ENCODE measurements at places on chromosomes 6 and 20.
A peak's percentile ranks its signal among the peaks of the same experiment; 100 is the strongest.

DNA sequence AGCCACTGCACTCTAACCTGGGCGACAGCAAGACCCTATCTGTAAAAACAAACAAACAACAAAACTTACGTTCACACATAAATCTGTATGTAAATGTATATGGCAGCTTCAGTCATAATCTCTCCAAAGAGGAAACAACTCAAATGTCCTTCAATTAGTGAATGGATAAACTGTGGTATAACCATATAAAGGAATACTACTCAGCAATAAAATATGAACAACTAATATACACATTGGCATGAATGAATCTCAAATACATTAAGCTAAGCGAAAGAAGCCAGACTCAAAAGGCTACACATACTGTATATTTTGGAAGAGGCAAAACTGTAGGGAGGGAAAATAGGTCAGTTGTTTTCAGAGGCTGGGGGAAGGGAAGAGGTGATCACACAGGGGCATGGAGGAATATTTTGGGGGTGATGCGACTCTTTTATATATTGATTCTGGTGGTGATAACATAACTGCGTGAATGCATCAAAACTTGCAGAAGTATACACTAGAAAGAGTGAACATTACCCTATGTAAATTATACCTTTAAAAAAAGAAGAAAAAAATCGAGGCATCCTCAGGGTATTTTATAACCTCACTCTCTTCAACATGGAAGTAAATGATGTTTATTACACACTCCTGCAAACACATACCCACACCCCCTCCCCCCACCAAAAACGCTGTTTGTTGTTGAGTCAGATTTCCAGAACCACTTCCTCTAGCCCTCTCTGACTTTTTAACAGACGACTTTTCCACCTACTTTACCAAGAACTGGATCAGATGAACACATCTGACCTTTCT lies 115.2 kb upstream of the RNF24 start:
- DNase-seq = no peak

- no peak for DNase-seq
Measured at GRCh38 chr20:1491860-1492642, 831 bp upstream of the SIRPB2 start.

DNA sequence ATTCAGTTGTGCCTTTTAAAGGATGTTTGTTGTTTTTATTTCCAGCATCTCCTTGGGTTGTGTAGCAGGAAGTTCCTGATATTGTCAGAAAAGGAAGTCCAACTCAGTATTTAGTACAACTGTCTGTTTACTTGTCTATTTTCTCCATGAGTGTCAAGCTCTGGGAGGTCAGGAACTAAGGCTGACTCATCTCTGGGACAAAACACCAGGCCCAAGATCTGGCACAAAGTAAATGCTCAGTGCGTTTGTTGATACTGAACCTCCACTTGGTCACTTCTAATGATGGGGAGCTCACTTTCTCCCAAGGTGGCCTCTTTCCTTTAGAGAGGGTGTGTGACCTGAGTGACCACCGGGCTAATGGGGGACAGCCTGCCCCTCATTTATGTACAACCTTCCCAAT lies 12.6 kb upstream of the PIGU start:
- no peak for DNase-seq

GRCh38 chr6:77034161-77034560 lies 429.1 kb downstream of the HTR1B start:
- DNase-seq = no peak

DNA sequence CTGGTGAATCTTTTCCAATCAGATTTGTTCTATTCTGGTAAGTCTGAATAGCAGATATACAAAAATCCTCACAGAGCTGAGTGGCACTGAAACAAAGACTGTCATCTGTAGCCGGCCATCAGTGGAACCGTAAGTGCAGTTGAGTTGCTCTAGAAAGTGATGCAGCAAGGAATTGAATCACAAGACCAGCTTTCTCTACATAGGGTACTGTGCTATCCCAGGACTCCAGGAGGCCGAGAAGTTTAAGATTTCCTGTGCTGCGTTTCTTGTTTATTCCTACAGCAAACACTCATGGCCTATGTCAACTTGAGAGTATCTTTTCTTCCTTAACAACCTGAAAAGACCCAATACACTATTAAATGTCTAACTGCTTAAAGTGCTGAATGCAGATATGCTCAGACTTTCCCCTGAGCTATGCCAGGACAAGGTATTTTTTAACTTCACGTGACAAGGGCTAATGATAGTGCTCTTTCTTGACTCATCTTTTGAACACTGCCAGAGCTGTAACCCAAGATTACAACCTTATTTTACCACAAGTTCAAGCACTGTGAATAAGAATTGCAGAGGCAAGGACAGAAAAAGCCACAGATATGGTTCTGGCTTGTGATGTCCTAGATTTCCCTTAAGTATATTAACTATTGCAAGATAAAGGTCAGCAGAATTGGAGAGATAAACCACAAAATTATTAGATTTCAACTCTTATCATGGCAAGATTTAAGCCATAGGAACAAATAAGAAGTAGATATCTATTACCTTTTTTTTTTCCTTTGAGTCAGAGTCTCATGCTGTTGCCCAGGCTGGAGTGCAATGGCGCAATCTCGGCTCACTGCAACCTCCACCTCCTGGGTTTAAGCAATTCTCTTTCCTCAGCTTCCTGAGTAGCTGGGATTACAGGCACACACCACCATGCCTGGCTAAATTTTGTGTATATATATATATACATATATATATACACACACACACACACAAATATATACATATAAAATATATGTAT lies 71.6 kb downstream of the GJA1 start:
- DNase-seq = no peak

DNA sequence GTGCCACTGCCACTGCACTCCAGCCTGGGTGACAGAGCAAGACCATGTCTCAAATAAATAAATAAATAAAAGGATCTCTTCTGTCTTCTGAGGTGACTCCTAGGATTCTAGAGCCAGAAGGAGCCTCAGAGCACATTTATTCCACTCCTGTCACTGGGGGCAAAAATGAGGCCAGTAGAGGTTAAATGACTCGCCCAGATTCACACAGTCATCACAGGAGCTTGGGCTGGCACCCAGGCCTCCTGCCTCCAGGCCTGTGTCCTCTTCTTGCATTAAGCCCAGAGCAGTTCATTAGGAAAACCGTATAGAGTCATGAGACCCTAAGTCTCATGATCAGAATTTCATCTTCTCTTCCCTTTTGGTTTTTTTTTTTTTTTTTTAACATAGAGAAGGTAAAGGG lies 243.3 kb downstream of the NRN1 start:
- DNase-seq = peak; percentile 38

- DNase-seq = no peak
Measured at GRCh38 chr6:4924661-4925271, 79.1 kb downstream of the RPP40 start.

GRCh38 chr20:25054995-25055629 lies 2.8 kb downstream of the ACSS1 start:
- peak; percentile 61 for DNase-seq

DNA sequence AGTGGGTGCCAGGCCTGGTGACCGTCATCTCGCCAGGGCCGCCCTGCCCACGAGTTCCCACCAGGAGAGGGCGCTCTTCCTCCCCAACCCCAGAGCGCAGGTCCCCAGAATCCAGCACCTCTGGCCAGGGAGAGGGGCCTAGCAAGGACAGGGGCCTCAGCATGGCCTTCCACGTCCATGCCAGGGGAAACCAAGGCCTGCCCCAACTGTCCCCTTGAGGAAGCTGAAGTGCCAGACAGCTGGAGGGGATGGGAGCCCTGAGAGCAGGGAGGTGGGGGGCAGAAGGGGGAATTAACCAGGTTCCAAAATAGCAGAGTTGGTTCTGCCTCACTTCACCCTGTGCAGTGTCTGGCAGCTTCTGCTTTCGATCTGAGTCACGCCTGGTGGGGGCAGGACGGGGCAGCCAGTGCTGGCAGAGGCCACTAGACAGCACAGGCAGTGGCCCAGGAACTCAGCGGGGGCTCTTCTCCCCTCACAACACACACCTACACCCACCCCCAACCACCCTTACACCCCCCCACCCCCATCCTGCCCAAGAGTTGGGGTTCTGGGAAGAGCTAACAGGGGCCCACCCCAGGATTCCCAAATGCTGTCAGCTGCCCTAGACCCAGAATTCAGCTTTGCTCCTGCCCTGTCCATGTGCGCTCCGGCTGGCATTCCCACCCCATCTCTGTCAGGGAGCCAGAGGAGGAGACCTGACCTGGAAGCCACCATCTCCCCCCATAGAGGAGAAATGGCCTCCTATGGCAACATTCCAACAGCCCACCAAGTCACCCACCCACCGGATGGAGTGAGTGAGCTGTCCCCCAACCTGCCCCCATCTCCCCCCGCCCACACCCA lies 29.2 kb downstream of the TFEB start:
- DNase-seq = peak; percentile 93

DNA sequence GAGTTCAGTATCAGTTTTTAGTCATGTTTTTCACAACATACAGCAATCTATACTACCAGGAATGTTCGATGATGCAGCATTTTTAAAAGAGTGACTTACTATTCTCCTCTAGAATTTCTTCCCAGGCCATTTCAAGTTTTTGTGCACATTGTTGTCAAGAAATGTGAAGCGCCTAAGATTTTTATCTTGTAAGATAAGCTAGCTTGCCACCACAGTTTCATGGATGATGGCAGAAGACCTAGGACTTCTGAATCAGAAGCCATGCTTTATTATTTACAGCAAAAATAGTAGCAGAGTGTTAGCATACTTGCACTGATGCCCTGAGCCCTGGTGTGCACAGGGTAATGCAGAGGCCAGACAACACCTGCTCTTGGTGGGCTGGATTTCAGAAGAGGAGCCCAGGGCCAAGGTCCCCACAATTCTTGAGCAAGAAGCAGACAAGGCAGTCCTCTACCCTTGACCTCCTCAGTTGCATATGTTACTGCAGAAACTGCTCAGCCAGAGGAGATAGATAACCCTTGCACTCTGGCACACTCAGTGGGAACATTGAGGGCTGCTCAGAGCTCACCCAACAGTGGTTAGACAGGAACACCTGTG lies 99.2 kb downstream of the QKI start:
- DNase-seq = no peak

DNA sequence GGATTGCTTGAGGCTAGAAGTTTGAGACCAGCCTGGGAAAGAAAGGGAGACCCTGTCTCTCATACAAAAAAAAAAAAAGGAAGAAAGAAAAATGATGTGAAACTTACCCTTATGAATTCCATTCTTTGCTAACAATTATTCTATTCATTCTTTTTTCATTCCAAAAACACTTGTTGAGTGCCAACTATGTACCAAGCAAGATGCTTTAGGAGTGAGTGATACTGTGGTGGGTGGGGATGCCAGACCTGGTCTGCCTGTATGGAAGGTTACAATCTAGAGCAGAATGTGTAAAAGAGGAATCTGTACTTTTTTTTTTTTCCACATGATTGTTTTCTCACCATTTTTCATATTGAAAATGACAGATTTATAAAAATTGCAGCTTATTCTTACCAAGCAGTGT lies 73.8 kb upstream of the TULP1 start:
- no peak for DNase-seq

DNA sequence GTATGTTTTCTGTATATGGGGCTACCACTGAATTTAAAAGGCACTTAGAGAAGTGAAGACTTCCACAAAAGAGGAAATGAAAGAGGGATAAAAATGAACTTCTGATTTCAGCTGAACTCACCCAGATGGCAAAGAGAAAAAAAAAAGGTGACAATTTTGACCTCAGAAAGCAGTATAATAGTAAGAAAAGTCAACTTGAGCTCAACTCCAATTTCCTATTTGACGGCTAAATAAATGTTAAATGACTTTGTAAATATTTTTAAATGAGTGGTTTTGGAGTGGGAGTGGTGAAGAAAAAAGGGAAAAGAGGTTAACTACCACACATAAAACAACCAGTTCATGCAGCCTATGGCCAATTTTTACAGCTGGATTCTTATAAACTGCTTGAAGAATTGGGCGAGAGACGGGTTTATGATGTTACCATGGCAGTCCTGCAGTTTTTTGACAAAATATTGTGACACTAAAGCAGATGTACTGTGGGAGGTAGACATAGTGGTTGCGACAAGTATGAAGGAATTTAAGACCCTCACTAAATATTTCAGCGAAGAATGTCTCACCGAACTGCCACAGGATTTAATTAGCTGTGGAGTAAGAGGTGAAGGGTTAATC lies 49.8 kb upstream of the ADTRP start:
- no peak for DNase-seq

- no peak for DNase-seq
Measured at GRCh38 chr20:3515379-3516170, 44.8 kb downstream of the ATRN start.
